NCI-H1417 (cell line): ENCODE measurements at places on chromosomes 16 and 17.

- no peak for DNase-seq
These were observed 92.1 kb downstream of the TTC19 start for GRCh38 chr17:16091773-16092172.

DNA sequence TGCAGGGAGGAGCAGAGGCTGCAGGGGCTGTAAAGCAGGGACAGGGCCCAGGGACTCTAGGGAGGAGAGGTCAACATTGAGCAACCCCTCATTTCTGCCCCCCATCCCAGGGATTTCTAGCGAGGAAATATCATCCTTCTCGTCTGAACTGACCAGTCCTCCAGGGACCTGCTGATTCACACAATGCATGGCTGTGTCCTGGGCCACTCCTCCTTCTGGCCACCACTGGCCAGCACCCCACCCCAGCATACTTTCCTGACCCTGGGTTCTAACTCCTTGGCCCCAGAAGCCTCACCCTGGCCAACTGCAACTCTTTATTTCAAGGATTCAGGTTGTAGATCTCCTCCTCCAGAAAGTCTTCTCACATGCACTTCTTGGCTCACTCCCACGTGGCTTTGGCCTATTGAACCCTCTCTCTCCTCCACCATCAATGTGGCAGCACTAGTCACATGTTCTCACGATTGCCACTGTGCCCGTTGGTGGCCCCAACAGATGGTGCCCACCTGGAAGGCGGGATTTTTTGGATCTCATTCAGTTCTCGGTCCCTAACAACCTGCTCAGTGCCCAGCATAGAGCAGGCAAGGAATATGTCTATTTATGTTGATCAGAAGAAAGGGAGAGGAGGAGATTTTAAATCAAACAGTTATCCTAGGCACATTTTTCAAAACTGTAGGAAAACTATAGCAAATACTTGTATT is 41.5 kb downstream of the CUEDC1 start:
- DNase-seq: no peak

DNA sequence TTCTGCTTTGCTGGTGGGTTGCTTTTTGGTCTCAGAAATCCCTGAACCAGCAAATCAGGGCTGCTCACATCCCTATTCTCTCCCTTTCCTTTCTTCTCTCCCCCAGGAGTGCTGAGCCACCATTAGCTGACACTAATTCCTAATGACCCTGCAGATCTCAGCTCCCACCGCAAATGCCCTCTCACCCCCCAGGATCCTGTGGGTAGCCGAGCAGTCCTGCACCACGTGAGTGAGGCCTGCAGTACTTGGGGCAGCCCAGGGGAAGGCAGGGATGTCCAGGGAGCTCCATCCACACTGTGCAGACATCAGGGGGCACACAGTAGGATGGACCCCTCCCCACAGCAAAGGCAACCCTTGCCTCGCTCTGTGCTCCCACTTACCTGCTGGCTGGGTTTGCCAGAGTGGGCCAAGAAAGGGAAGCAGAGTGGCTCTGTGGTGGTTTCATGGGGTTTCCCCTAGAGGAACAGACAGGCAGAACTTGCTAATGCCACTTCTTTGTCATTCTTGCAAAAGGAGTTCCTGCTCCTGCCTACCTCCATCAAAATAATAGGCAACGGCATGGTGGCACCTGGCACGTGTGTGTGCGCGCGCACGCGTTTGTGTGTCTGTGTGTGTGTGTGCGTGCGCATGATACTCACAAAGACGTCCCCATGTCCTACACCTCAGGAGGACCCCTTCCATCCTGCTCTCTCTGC is 135.6 kb downstream of the GAS7 start:
- DNase-seq: no peak

- no peak for DNase-seq
These were observed 3.9 kb upstream of the KRT19 start for GRCh38 chr17:41531993-41532392.

DNA sequence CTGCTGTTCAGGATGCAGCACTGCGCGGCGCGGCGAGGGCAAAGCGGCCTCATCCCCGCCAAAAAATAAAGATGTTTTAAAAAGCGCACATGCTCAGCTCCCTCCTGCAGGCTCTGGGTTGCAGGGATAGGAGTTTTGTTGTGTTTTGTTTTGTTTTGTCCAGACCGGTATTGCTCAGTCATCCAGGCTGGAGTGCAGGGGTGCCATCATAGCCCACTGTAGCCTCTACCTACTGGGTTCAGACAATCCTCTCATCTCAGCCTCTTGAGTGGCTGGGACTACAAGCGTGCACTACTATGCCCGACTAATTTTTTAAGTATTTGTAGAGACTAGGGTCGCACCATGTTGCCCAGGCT is 636 bp downstream of the WWOX start:
- no peak for DNase-seq

DNA sequence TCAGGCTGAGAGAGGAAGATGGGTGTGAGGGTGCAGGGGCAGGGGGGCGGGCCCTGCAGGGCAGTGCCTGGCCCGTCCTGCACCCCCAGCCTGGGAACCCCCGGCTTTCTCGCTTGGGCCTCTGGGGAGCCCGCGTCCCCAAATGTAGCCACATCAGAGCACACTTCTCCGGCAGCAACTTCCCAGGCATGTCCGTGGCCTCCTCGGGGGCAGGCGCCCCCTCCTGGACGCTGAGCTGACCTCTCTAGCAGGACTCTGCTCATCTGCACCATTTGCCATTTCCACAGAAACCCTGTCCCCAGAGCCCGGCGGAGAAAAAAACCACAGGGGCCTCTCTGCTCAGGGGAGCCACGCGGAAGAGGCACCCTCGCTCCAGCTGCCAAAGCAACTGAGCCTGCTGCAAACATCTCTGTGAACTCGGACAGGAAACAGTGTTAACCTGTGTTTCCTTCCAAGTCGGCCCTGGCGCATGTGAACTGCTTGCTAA is 63.4 kb downstream of the KLHDC4 start:
- no peak for DNase-seq

DNA sequence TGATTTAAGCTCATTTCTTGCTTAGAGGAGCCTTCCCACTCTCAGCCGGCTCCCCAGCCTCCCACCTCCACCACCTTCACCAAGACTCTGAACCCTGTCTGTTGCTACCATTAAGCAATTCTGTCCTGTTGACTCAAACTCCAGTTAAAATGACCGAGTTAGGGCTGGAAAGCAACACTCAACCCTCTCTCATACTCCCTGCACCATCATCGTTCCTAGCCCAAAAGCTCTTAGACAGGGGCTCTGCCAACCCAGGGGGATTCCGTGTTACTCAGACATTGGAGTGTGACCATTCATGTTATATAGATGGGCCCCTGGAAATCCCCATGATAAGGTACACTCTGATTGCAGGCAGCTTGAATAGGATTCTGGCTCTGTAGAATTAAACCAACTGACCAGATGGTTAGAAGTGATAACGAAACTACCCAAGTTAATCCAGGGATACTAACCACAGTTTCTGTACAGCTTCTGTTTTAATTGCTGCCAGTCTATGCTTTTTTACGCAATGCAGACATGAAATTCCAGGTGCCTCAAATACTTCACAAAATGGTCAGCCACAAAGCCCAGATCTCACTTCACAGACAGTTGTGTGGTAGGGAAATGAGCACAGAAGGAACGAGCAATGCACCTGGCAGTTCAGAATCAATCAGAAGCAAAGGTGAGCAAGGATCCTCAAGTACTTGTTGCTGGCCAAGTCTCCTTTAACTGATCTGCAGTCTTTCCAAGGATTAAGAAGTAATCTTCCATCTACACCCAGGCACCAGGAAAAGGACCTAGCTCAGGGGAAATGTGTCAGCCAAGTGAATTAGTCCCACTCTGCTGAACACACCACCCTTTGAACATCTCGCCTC is 2.1 kb downstream of the SSTR2 start:
- DNase-seq: no peak

DNA sequence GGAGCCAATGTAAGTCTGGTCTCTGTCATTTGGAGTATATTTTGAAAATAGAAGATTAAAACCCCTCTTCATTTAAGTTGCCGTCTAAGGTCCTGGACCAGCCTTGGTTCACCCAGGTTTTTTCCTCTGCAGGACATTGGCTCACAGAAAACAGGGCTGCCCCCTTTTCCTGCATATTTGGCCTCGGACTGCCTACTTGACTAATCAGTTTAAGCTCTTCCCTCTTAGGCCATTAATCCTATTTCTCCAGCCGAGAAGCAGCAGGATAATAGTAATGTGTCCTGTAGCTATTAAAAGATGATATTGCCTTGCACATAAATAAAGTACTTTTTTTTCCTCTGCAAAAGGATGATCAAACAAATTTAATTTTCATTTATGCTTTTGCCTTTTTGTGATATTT is 52.1 kb downstream of the PRKCA start:
- DNase-seq: no peak

DNA sequence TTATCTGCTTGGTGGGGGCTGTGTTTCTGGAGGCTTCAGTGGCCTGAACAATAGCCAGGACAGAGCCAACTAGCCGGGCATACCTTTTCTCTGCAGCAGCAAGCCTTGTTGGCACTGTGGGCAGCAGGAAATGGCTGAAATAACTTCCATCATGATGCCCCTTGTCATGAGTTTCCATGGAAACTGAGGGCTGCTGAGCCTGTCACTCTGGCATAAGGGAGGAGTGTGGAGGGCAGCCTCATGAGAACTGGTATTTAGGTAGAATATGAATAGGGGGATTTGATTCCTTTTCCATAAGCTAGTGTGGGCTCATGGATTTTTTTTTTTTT is 39.4 kb downstream of the PLCG2 start:
- no peak for DNase-seq

- DNase-seq: peak; percentile 86
These were observed 2.0 kb downstream of the HOXB8 start for GRCh38 chr17:48612854-48613691.

DNA sequence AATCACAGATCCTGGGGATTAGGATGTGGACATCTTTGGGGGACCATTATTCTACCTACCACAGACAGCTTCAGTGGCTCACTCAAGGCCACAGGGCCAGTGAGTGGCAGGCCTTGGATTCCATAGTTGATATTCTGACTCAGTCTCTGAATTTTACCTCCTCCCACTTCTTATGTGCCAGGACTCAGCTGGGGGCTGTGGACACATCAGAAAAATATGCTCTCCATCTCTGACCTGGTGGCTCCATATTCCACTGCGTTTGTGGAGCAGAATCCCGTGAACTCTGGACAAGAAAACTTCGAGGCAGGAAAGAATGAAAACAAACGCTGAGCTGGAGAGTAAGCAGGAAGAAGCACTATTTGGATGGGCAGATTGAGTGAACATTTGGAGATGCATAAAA is 301.8 kb upstream of the MAF start:
- no peak for DNase-seq

- DNase-seq: no peak
These were observed 23.0 kb downstream of the SPPL2C start for GRCh38 chr17:45867702-45868101.

DNA sequence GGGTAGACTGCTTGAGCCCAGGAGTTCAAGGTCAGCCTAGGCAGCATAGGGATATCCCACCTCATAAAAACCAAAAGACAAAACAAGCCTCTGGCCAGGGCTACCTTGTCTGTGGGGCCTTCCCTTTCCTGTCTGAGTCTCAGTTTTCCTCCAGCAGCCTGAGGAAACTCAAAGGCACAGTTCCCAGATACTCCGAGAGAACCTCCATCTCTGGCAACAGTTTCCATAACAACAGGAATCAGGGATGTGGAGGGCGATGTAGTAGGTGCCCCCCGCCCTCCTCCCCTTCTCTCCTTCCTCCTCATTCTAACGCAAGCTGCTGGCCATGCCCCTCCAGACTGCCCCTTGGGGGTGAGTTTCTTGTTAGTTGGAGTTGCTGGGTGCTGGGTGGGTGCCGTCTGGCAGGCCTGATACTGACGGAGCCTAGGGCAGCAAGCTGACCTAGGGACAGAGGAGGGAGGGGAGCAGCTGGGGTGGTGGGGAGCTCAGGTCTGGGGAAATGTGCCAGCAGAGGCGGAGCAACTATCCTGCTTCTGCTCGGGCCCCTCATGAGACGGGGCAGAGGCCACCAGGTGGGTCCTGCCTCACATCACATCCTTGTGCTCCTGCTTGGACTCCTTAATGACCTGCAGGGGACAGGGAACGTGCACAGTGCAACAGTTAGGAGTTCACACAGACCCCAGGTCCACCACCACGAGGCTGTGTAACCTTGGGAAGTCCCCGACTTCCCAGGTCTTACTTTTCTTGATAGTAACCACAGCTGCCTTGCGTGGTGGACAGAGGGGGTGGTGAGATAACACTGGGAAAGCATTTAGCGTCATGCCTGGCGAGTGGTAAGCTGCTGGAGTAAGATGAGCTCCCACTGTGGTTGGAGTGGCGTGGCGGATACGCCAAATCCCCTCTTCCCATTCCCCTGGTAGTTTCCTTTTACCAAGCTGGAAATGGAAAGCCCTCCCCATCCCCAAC is 7.8 kb upstream of the EFTUD2 start:
- DNase-seq: no peak

DNA sequence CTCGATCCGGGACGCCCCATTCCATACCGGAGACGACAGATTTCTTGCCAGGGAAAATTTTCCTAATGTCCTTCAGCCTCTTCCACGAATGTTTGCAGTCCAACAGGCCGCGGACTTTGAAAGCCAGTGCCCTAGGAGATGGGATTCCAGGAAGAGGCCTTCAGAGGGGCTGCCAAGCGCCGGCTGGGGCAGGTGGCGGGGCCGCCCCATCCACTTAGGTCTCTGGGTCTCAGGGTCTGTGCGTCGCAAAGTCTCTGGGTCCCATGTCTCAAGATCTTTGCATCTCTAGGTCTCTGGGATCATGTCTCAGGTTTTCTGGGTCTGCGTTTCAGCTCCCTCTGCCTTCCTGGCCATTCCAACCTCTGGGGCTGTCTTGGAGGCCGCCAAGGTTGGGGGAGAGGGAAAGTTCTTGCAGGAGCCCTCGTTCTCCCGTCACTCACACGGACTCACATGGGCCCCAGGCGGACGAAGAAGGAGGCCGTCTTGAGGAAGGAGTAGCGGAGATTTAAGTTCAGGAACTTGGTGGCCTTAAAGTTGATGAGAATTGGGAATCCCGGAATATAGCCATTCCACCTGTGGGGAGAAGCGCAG is 7.2 kb downstream of the ALOX12B start:
- DNase-seq: no peak

DNA sequence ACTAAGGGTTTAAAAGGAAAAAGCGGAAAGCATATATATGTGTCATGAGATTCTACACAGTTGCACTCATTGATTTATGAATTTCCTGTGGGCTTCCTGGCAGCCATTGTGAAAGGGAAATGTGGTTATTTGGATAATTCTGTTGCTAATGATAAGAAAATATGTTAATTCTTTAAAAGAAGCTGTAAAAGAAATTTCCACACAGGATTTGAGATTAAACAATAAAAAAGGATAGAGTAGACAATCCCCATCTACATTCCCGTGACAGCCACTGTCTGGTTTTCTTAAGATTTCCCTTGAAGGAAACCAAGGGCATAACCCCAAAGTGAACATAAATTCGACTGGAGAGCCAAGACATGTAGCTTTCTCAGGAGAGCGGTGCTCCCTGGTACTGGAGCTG is 397.5 kb downstream of the CPPED1 start:
- no peak for DNase-seq
